ENCODE measurements at places on chromosomes 4 and X.
A peak's percentile ranks its signal among the peaks of the same experiment; 100 is the strongest.

DNA sequence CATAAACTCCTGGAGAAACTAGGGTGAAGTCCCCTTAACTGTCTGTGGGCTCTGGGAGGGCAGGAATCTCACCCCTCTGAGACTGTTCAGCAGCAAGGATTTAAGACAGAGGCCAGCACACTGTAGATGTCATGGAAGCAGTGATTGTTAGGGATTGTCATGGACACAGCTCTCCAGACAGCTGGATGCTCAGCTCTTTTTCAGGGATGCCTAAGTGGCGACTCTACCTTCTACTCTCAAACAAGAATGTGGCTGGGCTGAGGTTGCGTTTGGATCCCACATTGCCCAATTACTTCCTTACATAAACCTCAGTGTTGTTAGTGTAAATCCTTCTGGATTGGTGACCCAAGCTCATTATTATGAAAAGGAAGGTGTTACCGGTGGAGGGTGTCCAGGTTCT lies 291.9 kb upstream of the VCX3A start:
- no peak for DNase-seq

- no peak for DNase-seq
Observed at GRCh38 chrX:153569475-153569874, 29.5 kb downstream of the CCNQ start.

- DNase-seq = no peak
Observed at GRCh38 chr4:167785523-167785922, 306.8 kb upstream of the ANXA10 start.

DNA sequence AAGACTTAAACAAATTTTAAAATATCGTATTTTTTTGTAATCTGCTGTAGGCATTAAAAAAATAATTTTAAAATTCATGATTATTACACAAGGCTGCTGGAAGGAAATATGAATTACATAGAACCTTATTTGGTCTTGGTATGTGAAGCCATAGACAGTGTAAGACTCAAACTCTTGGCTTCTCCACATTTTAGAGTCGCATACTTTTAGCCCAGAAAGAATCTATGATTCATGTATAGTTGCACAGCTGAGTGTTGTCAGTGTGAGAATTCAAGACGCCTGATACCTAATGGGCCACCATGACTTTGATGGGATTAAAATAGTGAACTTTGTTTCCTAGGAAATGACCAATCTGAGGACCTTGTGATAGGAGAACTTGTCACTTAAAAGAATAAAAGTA lies 1.4 kb downstream of the INTU start:
- DNase-seq = no peak

- no peak for DNase-seq
Observed at GRCh38 chr4:74486905-74487304, 42.0 kb downstream of the AREG start.

DNA sequence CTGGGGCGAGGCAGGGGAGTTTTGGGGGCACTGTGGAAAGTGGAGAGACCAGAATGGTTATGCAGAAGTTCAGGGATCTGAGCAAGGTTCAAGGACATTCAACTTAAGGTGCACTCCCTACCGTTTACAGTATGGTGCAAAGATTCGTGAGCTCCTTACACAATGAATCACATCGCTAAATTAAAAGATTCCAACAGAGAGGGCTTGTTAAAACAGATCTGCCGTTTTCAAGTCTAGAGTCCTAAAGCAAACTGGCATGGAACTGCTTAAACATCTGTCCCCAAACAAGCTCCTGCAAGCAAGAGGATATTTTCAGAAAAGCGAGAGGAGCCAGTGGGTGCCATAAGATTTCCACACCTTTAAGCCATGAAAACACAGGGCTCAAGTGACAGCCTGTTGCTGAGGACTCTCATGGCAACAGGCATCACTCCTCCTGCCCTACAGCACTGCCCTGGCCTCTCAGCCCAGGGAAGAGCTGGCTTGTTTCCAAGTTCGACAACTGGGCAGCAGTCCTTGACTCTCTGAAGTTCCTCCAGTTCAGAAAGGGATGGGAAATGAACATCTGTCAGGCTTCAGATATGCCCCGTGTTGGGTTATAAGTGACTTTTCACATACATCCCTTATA lies 10.0 kb downstream of the FAM184B start:
- DNase-seq = no peak

DNA sequence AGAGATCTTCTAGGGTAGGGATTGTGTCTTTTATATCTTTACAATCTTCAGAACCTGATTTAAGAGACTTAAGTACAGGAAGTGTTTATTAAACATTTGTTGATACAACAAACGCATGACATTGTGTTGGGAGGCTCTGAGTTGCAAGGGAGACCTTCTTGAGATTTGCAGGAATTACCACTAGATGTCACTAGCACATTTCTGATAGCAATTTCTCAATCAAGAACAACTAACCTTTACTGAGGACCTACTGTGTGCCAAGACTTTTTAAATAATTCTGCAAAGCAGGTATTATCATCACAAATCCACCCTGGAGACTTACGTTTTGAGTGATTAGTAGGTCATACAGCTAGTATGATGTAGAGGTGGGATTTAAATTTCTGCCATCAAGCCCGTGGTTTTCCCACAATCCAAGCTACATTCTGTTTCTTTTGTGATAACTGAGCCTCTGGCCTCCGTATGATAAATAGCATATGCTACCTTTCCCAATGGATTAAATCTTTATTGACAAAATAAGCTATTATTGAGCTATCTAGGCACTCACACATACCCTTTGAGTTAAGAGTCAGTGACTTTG lies 986.0 kb downstream of the CCSER1 start:
- peak; percentile 18 for DNase-seq

GRCh38 chrX:70479922-70480659 lies 35.5 kb downstream of the DLG3 start:
- DNase-seq = peak; percentile 60

- DNase-seq = no peak
Observed at GRCh38 chr4:184705692-184706091, 28.2 kb downstream of the CENPU start.

DNA sequence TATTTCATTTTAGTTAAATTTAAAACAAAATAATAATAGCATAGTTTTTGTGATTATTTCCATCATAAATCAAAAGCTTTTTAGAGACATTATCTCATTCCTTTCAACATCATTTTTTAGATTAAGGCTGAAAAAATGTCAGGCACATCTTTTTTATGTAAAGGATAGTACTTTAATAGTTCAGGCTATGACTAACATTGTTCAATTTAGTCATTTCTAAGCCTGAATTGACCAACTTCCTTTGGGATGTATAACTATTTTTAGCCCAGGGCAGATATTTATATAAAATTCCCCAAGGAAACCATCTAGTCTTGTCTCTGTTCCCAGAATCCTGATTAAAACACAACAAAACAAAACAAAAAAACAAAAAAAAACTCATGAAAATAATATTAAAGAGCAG lies 145.6 kb upstream of the PCDH18 start:
- DNase-seq = no peak

GRCh38 chr4:168610911-168611530 lies 114.2 kb downstream of the PALLD start:
- no peak for DNase-seq

GRCh38 chr4:165384598-165384997 lies 5.8 kb downstream of the CPE start:
- DNase-seq = peak; percentile 76

- DNase-seq = peak; percentile 28
Observed at GRCh38 chrX:75746891-75747639, 38.0 kb downstream of the MAGEE2 start.

DNA sequence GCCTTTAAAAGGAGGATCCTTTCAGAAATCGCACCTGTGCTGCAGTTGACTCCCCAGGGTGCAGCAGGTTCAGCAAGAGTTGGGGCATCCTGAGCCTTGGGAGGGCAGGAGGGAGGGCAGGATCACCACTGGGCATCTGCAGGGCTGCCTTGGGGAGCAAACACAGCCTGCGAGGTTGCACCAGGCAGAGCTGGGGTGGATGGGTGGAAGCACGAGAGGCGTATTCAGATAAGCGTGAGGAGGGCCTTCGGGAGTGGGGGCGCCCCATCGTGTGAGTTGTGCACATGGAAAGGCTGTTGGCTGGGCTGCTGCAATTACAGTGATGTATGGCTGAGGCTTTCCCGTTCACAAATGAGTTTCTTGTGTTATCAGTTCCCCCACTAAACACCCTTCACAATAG lies 55.5 kb downstream of the PSAPL1 start:
- DNase-seq = no peak

DNA sequence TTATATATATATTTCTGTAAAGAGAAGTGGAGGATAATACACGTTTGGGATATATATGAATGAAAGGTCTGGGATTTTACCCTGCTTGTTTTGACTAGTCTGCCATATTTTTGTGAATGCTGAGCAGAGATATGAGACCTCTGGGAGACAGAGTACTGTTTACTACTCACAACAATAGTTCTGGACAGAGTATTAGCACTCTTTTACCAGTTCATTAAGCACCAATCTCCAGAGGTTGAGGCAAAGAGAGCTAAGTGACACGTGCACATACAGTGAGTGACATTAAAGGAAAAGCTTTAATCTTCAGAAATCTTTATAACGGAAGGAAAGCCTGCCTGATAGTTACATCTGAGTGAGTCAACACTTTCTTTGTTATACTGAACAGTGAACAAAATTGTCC lies 1452.7 kb upstream of the TENM3 start:
- no peak for DNase-seq

DNA sequence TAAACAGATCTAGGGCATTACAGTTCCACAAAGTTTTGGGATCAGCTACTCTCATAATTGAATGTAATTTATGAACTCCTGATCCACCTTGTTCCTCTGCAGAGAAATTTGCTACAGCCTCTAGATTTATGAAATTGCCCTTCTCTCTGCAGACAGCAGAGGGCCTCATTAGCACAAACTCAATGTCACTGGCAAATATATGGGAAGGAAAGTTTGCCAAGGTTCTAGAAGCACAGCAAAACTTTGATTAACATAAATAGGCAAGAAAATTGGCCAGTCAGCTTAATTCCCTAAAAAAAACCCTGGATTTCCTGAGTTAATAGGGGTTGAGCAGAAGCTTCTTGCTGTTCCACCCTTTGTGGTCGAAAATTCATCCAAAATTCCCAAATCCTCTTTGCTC lies 31.5 kb downstream of the PRPS1 start:
- DNase-seq = peak; percentile 21

DNA sequence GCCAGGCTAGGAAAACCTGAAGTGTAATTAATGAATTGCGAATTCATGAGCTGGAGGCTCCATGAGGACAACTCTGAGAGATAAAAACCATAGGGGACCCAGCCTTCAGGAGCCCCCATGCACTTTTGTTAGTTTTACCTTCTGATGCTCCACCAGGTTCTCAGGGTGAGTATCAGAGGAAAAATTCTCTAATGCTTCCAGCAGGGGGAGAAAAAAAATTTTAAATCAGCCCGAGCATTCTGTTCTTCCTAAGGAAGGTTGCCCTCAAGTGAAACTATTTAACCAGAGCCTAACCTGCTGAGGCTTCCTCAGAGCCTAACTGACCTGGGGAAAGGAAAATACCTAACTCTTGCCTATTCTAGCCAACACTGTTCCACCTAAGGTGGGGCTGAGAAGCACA lies 552.6 kb downstream of the PPARGC1A start:
- DNase-seq = no peak

GRCh38 chr4:187414716-187415115 lies 580.9 kb upstream of the ZFP42 start:
- DNase-seq = no peak

DNA sequence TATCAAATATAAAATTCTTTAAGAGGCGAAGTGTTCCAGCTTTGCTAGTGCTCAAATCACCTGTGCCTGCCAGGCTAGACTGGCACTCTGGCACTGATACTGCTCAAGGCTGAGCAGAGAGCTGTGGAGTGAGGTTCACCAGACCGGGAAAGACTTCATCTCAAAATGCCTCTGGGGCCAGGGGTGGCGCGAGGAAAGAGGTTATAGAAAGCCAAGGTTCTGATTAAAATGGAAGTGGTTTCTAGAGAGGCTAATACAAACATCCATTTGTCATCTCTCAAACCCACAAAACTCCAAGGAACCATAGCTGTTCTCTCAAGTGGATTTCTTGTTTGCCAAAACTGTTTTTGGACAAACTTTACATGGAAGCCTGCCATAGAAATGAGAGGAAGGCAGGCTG lies 41.5 kb downstream of the F11 start:
- DNase-seq = no peak

- no peak for DNase-seq
Observed at GRCh38 chr4:150012851-150013360, 65.3 kb upstream of the DCLK2 start.

DNA sequence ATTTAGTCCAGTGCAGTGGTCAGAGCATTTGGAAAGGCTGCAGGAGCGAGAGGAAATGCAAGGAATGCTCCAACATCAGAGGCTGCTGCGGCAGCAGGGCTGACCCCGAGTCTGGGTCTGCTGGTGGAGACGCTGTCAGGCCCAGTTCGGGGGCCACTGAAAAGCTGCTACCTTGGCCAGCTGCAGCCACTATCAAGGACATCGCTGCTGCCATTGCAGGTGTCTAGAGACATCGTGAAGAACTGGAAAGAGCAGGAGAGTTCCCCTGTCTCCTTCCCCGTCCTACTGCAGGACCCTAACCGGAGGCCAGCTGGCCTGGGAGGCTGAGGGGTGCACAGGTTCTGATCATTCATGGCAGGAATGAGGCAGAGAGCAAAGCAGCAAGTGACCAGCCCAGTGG lies 29.5 kb upstream of the GPR78 start:
- DNase-seq = no peak

DNA sequence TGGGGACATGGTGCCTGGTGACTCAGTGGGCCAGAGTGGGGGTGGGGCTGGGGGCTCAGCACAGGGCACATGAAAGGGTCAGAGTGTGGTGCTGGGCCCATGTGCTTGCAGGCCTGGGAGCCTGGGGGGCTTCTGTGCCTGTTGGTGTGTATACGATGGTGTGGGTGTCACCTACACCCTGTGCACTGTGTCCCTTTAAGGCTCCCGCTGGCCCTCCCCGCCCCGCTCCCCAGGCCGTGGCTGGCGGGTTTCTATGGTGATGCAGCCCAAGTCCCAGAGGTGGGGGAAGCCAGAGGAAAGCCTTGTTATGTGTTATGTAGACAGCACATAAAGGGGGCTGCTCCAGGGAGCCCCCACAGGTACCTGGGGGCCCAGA lies 5.5 kb downstream of the L1CAM start:
- DNase-seq = no peak
